ENCODE measurements at places on chromosomes 13 and 19. TPM values are rescaled to one million over a fixed set of nuclear protein-coding genes. Genes with fewer than 3 reads are reported as not detected.

DNA sequence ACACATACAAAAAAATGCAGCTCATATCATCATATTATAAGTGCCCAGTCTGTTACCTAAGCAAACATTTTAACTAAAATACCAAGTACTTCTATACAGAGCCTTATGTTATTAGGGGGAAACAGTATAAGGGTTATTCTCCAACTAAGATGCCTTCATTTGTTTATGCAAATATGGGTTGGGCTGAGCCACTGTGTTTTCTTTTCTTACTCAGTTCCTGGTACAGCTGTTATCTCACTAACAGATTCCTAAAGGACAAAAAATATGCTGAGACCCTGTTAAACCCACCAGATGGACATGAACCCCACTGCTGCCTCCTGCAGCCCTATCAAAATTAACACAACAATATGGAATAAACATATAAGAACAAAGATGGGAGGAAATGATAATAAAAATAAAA lies 34.5 kb upstream of the SMAD9 start:
- no peak for DNase-seq

MATK gene
- polyA plus RNA-seq, result 0.09 TPM

GRCh38 chr13:20016649-20017364 lies 58.3 kb downstream of the ZMYM2 start:
- DNase-seq, result no peak

- DNase-seq, result no peak
These were observed 111.6 kb upstream of the FNDC3A start for GRCh38 chr13:48864100-48864499.

GRCh38 chr13:110699148-110700145 lies 6.5 kb downstream of the CARS2 start:
- no peak for DNase-seq

DNA sequence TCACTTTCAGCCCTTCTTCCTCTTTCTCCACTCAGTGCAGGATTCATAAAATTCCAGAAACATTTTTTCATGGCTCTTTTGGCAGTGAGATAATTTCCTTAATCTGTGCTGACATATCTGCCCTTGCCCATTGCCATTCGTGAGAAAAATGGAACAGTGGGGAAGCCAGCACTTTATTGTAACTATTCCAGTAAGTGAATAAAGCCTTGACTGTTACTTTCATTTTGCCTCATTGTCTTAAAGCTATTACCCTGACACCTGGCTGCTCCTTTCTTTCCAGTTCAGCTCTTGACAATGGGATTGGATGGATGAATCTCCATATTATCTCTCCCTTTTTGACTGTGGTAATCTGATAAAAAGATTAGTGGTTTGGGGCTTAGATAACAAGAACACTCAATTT lies 1068.1 kb upstream of the PCDH20 start:
- no peak for DNase-seq

KLK10 gene
- polyA plus RNA-seq, result not detected

DNA sequence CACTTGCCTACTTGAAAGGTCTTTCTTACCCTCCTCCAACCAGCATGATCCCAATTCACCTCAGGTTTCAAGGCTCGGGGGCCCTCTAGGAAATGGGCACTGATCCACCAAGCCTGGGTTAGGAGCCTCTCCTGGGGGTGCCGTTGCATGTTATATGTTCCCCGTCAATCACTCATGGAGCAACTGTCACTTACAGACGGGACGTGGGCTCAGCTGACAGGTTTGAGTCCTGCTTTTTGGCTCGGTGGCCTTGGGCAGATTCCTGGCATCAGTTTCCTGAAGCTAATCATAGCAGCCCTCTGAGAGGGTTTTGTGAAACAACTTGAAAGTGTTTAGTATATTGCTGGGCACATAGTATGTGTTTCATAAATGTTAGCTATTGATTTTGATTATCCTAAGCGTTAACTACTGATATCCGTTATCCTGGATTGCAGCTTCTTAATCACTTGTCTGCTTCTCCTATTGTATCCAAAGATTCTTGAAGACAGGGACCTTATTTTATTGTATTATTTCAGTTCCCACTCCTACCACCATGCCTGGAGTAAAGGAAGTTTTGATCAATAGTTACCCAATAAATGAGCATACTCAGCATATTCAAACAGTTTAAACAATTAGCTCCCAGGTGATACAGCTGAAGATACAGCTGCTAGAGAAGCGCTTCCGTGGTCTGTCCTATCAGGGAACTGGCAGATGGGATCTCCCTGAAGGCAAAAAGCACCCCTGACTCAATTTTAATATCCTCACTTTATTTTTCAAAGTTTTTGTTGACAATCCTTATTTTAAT lies 57.9 kb downstream of the RFC3 start:
- DNase-seq, result no peak

DNA sequence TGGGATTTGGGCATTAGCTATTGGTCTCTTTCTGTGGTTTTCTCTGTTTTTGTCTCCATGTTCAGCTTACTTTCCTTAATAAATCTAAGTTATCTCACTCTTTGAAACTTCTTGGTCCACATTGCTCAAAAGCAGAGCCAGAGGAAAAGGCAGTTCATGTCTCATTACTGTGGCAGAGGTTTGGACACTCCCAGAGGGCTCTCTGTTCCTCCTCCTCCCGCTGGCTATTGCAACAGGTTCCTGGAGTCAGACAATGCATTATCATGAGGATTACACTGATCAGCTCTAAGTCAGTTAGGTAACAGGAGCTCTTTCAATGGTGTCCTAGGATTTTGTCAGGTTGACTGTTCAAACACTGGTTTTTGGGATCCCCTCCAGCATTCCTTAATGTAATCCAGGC lies 298.8 kb downstream of the NDFIP2 start:
- peak; percentile 12 for DNase-seq

GRCh38 chr13:52862358-52863206 lies 14.1 kb upstream of the PCDH8 start:
- peak; percentile 5 for DNase-seq

ZNF850 gene
- 0.78 TPM for polyA plus RNA-seq

CLEC17A gene
- not detected for polyA plus RNA-seq

GRCh38 chr13:23488442-23488841 lies 54.9 kb upstream of the SACS start:
- DNase-seq, result peak; percentile 46

AXL gene
- 5.7 TPM for polyA plus RNA-seq

SELENOV gene
- polyA plus RNA-seq, result not detected

LGALS4 gene
- 0.48 TPM for polyA plus RNA-seq

DNA sequence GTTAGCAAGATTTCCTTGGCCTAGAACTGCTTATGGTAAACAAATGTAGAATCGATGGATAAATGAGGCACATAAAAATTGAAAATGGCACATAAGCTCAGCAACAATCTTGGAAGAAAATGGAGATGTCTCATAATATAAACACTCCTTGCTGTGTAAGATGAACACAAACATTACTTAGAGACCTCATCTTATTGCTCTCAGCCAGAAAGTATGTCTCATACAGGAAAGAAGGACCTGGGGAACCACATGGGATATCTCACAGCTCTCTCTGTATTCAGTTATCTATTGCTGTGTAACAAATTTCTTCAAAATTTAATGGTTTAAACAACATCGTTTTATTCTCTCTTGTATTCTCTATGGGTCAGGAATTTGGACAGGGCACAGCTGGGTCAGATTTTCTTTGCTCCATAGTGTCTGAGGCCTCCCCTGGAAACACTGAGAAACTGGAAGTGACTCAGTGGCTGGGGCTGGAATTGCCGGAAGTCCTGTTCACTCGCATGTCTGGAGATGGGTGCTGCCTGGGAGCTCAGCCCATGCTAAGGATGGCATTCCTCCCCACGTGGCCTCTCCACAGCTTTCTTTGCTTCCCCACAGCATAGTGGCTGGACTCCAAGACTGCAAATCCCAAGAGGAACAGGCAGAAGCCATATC lies 105.1 kb downstream of the NUFIP1 start:
- no peak for DNase-seq

LRRC63 gene
- polyA plus RNA-seq, result not detected

DNA sequence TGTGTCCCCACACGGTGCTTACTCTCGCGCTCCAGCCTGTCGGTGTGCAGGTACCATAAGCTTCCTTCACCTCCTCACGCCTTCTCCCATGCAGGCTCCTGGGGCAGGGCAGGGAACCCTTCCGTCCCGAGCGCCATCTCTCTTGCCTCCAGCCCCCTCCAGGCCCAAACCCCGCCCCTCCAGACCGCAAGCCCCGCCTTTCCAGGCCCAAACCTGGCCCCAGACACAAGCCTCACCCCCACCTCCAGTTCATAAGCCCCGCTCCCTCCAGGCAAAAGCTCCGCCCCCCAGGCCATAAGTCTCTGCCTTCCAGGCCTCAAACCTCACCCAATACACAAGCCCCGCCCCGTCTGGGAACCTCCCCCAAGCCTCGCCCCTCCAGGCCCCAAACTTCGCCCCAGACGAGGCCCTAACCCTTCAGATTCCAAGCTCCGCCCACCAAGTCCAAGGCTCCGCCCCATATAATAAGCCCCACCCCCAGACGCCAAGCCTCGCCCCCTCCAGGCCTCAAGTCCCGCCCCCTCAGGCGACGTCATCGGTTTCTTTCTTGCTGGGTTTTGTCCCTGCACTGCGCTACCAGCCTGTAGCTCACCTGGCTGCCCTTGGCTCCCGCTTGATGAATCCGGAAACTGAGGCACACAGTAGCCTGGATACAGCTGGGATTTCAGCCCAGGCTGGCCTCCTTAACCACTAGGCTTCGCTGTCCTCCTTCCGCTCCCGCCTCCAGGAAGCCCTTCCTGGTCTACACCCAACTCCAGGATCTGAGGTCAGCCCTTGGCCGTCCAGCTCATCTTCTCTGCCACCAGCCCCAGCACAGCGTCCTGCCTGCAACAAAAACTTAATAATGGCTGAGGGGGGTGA lies 16.1 kb downstream of the MKNK2 start:
- no peak for DNase-seq

- DNase-seq, result no peak
These were observed 98.1 kb downstream of the SERP2 start for GRCh38 chr13:44471686-44472085.

DNA sequence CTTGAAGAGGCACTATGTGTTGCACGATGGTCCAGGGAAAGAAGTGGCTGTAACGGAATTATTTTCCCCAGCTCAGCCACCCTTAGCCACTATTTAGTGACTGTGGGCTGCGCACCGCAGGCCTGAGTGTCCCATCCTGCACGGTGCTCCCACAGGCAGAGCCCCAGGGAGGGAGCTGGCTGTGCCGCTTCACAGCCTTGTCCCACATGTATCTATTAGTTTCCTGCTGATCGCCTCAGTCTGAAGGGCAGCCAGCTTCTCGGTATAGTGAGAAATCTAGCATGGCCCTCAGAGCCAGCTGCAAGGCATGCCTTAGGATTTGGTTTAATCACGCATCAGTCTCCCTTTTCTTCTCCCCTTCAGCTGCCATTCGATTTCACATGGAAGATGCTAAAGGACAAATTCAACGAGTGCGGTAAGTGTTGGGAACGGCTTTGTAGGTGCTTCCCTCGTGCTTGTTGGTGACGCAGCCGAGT lies 15.7 kb downstream of the PRAM1 start:
- no peak for DNase-seq

DNA sequence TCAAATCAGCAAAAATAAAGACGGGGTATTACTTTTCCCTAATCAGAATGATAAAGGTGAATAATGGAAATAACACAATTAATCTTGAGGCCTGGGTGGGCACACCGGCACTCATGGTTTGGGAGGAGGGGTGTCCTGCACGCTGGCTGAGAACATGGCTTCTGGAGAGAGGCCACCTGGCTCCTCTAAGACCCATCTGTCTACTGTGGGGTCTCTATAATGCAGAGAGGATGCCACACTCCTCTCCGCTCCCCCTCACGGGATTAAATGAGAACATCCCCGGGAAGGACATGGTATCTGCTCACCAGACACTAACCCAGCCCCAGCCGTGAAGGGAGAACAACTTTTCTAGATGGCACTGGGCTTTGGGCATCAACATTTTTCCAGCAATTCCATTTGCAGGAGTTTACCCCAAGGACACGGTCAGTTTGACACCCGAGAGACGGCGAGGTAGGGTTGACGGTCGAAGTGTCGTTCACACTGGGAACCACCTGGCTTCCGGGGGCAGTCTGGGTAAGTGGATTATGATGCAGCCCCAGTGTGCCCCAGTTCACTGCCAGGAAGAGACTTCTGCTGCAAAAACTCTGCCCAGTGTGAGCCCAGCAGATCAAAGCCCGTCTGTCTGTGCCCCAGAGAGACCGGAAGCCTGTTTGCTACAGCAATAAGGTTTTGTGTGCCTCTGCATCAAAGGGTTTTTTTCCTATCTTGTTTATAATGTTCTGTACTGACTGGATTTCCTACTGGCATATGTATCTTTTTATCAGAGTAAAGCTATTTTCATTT lies 56.6 kb downstream of the CEBPG start:
- DNase-seq, result no peak

- no peak for DNase-seq
These were observed 12.1 kb downstream of the KCNC3 start for GRCh38 chr19:50317115-50317514.

DNA sequence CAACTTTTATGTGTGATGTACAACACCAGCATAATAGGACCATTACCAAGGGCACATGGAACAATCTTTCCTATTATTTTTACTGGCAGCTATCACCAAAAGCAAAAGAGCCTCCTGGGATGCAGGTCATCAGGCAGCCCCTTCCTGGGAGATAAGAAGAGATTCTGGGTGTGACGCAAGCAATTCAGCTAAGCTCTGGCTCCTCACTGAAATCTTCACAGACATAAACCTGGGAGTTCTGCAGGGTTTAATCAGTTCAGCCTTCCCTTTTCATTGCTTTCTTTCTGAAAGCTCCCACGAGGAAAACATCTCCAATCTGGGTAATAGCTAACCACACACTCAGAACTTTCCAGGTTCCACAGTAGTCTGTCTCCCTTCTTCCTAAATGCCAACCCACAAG lies 341.1 kb downstream of the ENOX1 start:
- DNase-seq, result no peak

GRCh38 chr13:67139551-67139950 lies 90.6 kb downstream of the PCDH9 start:
- DNase-seq, result no peak

- no peak for DNase-seq
These were observed 24.9 kb downstream of the SIGLEC7 start for GRCh38 chr19:51166846-51167490.

DNA sequence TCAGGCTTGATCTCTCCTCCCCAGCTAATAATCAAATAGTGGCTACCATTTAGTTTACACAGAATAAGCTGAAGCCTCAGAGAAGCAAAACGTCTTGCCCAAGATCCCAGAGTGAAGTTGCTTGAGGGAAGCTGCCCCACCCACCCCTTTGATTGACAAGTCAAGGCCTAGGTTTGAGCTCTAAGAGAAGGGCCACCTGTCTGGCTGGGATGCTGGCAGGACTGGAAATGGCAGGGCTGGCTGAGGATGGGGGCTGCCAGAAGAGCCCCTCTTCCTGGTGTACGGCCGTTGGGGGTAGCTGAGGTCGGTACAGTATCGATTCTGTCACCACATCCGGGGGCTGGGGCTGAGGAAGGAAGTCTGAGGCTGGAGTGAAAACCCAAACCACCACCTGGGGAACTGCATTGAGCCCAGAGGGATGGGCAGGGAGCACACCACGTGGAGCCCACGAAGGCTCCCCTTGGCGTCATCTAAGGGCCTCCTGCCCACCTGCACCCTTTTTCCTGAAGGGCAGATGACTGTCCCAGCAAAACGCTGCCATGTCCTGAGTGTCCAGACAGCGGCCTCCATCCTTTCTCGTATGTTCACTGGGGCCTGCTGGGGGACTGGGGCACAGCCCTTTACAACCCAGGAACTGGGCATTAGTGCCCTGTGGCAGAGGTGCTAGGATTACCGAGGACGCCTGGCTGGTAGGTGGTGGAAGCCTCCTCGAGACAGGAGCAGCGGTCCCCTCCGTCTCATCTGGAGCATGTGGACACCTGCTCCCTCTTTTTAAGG lies 1.4 kb upstream of the PRKD2 start:
- no peak for DNase-seq

All from HepG2 (cell line).